ENCODE measurements at places on chromosomes 7 and 10. TPM values are rescaled to one million over a fixed set of nuclear protein-coding genes. Genes with fewer than 3 reads are reported as not detected.
A peak's percentile ranks its signal among the peaks of the same experiment; 100 is the strongest.

The HTR5A gene
- not detected for total RNA-seq

The PIP gene
- total RNA-seq = 1.6 TPM

DNA sequence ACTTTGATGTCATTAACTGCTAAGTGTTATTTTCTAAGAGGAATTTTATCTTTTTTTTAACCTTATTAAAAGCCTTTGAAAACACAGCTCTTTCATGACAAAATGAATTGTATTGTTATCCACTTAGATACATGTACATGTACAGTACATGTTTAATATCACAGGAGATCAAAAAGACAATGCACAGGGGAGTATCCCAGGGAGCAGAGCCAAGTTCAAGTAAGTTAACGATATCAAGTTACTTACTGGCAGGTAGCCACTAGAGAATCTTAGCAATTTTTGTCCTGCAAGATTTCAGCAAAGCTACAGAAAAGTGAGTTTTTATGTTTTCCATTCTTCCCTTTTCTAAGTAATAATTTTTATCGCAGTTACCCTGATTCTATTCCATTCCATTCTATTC lies 33.9 kb upstream of the ARL4A start:
- H3K27me3 ChIP-seq = no peaks in the 10 kb centered on the region
- no peak for DNase-seq
- H3K27ac ChIP-seq = no peak overlapping the region
- no peaks in the 10 kb centered on the region for H3K36me3 ChIP-seq
- no peaks in the 10 kb centered on the region for H3K4me1 ChIP-seq

DNA sequence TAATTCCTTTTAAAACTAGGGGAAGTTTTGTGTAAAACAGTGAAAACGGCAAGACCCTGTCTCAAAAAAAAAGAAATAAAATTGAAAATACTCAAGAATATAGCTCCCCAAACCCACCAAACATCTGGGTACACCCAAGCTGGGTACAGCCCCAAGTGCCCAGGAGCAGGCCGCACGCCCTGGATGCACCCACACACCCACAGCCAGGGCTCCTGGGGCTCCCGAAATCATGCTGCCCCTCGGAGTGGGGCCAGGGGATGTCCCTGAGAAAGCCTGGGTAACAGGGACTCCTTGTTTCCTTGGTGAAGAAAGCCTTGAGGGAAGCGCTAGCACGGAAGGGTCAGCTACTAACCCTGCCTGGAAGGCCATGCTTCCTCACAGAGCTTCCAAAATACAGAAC lies 10.1 kb downstream of the BNIP3 start:
- peak; percentile 28 for DNase-seq
- no peak overlapping the region for H3K4me3 ChIP-seq
- H3K4me1 ChIP-seq = no peaks in the 10 kb centered on the region
- H3K36me3 ChIP-seq = peaks cover 8% of the 10 kb centered on the region
- H3K27ac ChIP-seq = no peak overlapping the region
- no peaks in the 10 kb centered on the region for H3K27me3 ChIP-seq

DNA sequence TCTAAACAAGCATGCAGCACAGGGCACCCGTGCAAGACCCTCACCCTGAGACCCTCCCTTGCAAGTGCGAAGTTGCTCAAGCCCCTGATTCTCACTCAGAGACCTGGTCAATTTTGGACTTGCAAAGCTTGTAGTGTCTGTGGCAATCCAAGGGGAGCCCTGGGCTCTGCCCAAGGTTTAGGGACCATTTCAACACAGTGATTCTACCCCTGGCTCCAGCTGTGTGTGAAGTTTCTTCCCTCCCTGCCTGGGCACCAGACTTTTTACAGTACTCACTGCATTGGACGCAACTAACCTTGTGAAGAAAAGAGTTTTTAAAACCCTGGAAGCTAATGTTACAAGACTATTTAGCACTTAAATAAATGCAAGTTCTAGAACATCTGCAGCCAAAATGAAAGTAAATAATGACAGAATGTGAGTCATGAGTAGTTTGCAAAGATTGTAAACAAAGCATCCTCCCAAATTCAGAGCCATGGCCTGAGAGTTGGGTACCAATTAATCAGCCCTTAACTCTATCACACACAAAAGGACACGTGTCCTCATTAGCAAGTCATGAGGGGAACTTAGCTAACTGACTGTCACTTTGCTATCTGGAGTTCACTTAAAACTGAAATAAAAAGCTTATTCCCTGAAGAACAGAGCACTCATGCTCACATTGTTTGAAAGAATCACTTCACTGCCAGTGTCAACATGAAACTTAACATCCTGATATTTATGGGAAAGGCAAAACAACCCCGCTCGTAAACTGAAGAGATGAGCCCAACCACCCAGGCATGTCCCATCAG lies 48.1 kb downstream of the RGS10 start:
- no peaks in the 10 kb centered on the region for H3K27me3 ChIP-seq
- DNase-seq = no peak
- H3K4me1 ChIP-seq = no peaks in the 10 kb centered on the region
- no peaks in the 10 kb centered on the region for H3K36me3 ChIP-seq
- H3K27ac ChIP-seq = peak overlapping the region; percentile 21
- H3K4me3 ChIP-seq = no peak overlapping the region

The TRIM56 gene
- 14.1 TPM for total RNA-seq

The COBL gene
- 2.2 TPM for total RNA-seq

GRCh38 chr10:111879969-111880368 lies 303.6 kb downstream of the GPAM start:
- H3K27me3 ChIP-seq = no peaks in the 10 kb centered on the region
- no peak for DNase-seq
- no peaks in the 10 kb centered on the region for H3K4me1 ChIP-seq
- H3K4me3 ChIP-seq = no peak overlapping the region
- H3K27ac ChIP-seq = no peak overlapping the region
- no peaks in the 10 kb centered on the region for H3K36me3 ChIP-seq

DNA sequence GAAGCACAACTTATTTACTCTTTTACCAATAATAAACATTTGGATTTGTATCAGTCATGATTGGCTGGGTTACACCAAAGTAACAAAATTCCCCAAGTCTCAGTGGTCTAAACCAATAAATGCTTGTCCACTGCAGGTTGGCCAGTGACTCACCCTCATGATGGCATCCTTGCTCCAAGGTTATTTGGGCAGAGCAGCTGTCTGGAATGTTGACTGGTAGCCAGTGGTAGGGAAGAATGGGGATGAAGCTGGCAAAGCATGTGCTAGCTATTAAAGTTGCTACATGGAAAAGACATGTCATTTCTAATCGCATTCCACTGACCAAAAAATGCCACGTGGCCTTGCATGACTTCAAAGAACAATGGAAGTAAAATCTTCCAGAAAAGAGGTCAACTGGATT lies 1168.7 kb upstream of the CELF2 start:
- H3K4me3 ChIP-seq = no peak overlapping the region
- no peak for DNase-seq
- no peak overlapping the region for H3K27ac ChIP-seq
- H3K36me3 ChIP-seq = no peaks in the 10 kb centered on the region
- no peaks in the 10 kb centered on the region for H3K27me3 ChIP-seq
- H3K4me1 ChIP-seq = no peaks in the 10 kb centered on the region

All from breast epithelium (tissue), 4 donors.